ENCODE measurements at places on chromosomes 2 and 18. TPM values are rescaled to one million over a fixed set of nuclear protein-coding genes. Genes with fewer than 3 reads are reported as not detected.

GRCh38 chr18:8839281-8839680, 133.9 kb downstream of the MTCL1 start:
- no peaks in the 10 kb centered on the region for H3K4me1 ChIP-seq
- no peaks in the 10 kb centered on the region for H3K36me3 ChIP-seq
- no peak overlapping the region for H3K4me3 ChIP-seq
- H3K27ac ChIP-seq = no peak overlapping the region
- no peaks in the 10 kb centered on the region for H3K27me3 ChIP-seq

DNA sequence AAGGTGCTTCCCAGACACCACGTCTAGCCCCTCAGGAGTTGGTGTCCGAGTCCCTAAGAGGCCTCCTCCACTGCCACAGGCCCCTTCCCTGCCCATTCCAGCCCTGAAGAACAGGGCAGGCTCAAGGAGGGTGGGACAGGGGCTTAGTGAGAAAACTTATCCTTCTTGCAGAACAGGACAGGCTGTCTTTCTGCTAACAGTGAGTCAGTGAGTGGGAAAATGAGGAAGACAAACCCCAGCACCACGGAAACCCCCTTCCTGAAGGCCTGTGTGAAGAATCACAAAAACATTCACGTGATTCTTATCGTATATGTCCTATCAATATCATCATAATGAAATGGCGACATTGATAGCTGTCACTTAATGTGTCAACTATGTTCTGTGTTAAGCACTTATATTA, 9.8 kb downstream of the FZD7 start:
- H3K36me3 ChIP-seq = no peaks in the 10 kb centered on the region
- no peak overlapping the region for H3K27ac ChIP-seq
- no peak overlapping the region for H3K4me3 ChIP-seq
- DNase-seq = no peak
- peaks cover 34% of the 10 kb centered on the region for H3K27me3 ChIP-seq

NIFK gene
- 47.7 TPM for total RNA-seq

HOXD1 gene
- total RNA-seq = not detected
